Stimulated activated CD4-positive, alpha-beta T cell treated with anti-CD3 and anti-CD28 coated beads, Interleukin-1b, Interleukin-23, amount 100 ng/mL, for 1 hour (primary cell): ENCODE measurements at places on chromosomes 13 and 19.

DNA sequence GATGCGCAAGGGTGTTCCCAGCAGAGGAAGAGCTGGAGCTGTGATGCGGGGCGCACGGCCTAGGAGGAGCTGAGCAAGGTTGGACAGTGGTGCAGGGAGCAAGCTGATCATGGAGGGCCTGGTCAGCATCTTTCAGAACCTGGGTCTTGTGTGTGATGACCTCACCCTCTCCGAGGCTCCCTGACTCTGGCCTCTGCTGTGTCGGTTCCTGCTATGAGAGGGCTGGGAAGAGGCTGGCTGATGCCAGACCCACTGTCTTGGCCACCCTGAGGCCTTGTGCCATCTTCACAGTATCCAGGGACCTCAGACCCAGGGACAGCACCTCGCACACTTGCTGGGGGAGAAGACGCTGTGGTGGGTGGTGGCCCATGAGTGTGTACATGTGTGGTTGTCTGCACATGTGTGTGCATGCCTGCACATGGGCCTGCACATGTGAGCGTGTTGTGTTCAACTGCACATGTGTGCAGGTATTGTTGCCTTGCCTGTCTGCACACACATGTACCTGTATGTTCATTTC lies 16.5 kb upstream of the C13orf46 start:
- DNase-seq = no peak

DNA sequence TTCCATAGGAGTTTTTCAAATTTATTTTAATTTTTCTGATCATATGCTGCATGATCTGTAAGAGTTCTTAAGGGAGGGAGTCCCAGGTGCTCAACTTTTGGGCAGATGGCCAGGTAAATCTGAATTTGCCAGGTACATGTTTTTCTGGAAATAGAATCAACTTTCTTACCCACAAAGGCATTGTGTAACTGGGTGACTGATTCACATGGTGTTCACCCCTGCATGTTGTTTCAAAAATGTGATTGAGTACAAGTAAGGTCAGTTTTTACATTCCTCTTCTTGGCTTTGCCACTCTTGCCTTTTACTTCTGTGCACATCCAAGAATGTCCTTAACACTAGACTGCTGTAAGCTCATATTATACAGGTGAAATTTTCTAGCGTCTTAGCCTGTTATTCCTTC lies 30.4 kb downstream of the RB1 start:
- no peak for DNase-seq

DNA sequence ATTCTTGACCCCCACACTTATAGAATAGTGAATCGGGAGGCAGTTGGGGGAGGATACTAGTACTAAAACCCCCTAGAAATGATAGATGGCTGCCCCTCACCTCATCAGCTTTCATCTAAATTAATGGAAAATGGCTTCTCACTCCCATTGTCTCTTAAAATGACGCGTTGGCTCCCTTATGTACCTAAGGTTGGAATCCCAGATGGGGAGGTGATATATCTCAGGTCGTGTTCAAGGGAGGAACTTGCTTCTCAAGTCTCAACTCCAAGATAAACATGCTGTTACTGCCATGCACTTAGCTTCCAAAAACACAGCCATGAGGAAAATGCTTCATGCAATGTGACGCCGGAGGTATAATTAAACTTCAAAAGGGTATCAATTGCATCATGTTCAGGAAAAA lies 18.8 kb upstream of the UBE2L5 start:
- no peak for DNase-seq

DNA sequence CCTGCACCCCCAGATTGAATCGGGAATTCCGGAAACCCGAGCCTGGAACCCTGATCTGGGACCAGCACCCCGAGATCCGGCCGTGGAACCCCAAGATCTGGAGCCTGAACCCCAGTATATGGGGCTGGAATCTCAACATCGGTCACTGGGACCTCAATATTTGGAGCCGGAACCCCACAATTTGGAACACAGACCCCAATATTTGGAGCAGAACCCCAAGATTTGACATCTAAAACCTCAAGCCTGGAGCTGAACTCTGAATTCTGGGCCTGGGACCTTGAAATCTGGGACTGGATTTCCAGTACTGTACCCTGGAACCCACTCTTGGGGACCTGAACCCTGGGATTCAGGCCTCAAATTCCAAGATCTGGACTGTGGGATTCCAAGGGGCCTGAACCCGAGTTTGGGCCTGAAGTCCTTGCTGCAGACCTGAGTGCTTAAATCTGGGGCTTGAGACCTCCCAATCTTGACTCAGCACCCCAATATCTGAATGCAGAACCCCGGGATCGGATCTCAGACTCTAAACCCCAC lies 629 bp downstream of the LRFN3 start:
- no peak for DNase-seq

DNA sequence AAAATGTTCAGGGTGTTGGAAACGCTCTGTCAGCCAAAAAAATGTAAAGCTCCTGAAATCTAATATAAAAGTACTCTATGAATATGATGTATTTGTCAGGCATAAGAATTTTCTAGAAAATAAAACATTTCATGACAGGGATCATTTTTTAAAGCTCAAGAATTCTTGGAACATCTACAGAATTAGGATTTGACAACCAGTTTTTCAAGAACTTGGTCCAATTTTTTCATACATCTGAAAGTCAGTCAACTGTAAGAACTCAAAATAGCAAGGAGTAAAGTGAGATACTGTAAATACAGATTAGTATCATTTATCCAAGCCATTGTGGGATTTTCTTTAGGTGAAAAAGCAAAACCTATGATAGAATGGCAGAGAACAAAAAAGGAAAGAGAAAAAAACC lies 41.6 kb upstream of the CLDN10 start:
- DNase-seq = no peak

DNA sequence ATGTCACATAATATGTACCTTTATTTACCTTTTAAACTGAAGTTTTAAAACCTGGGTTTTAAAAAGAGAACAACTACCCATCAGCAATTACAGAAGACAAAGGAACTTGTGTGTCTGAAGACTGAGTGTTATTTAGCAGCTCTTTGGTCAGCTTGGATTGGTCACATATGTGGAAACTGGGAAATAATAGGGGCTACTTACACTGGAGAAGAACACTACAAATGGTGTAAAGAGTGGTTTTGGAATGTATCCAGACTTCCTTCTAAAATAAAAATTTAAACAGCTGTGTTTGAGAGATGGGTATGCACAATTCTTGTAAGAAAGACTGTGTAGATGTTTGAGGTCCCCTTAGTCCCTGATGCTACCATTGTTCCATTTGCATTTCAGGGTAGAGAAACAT lies 13.3 kb downstream of the TNFRSF19 start:
- DNase-seq = no peak

- no peak for DNase-seq
Measured at GRCh38 chr13:95474992-95475391, 77.5 kb upstream of the CLDN10 start.

- DNase-seq = no peak
Measured at GRCh38 chr13:30204564-30204963, 102.8 kb downstream of the KATNAL1 start.

DNA sequence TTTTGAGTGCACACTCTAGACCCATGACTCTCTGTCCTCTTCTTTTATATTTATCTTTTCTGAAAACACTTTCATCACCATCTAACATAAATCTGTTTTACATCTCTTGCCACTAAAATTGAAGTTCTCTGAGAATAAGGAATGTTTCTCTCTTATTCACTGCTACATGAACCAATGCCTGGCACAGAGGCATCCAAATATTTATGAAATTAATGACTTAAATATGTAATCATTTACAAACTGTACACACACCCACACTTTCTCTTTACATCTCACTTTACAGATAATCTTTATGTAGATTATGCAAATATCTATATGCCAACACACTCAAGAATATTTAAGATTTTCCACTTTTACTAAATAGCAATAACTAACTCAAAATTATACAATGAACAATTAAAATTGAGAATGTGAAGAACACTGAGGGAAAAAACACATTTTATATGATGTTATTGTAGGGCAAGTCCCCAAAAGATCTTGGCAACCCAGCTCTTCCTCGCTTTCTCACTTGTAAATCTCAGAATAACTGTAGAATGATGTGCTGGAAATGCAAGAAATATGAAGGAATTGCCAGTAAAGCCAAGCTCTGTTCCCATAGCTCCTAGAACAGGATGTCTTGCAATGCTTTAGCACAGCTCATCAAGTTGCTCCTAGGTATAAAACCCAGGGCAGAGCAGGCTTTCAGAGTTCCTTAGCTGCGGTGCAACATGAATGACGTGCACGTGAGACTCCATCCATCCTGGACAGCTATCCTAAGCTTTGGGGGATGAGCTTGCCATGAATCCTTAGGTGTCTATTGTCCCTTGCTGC lies 50.7 kb downstream of the UGGT2 start:
- no peak for DNase-seq

DNA sequence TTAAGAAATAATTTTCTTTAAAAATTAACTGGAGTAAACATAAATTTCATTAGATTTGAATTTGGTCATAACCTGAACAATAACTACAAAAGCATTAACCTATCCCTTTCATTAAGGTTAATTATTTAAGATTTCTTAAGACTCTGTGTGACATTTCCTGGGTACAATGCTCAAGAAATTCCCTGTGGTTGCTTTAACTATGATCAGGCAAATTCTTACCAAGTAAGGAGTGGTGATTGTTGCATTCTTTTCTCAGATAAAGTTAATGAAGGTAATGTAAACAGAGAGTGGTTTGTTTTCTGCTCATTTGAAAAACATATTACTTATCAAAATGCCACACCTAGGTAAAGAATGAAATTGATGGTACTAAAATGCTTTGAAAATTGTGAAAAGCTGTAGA lies 114.8 kb upstream of the MIR17HG start:
- no peak for DNase-seq

- DNase-seq = no peak
Measured at GRCh38 chr13:40631605-40632004, 34.8 kb downstream of the FOXO1 start.

DNA sequence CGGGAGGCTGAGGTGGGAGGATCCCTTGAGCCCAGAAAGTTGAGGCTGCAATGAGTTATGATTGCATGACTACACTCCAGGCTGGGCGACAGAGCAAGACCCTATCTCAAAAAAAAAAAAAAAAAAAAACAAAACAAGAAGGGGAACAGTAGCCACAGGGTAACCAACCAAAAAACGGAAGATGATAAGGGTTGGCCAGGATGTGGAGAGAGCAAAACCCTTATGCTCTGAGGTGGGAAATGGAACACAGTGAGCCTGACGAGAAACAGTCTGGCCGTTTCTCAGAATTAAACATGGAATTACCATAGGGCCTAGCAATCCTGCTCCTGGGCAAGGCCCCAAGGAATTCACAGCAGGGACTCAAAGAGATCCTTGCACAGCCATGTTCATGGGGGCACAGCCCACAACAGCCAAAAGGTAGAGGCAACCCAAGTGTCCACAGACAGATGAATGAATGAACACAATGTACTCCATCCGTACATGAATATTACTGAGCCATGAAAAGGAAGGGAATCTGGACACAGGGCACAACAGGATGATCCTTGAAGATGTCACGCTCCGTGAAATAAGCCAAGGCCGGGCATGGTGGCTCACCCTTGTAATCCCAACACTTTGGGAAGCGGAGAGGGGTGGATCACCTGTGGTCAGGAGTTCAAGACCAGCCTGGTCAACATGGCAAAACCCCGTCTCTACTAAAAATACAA lies 11.3 kb downstream of the NMRK2 start:
- no peak for DNase-seq

DNA sequence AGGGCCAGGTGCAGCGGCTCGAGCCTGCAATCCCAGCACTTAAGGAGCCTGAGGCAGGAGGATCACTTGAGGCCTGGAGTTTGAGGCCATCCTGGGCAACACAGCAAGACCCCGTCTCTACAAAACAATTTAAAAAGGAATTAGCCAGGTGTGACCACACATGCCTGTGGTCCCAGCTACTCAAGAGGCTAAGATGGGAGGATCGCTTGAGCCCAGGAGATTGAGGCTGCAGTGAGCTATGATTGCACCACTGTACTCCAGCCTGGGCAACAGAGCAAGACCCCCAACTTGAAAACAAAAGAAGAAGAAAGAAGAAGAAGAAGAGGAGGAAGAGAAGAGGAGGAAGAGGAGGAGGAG lies 47.7 kb downstream of the LATS2 start:
- no peak for DNase-seq

GRCh38 chr13:41145136-41145908 lies 12.7 kb upstream of the KBTBD6 start:
- no peak for DNase-seq
